ENCODE measurements at places on chromosomes 1 and 21.
A peak's percentile ranks its signal among the peaks of the same experiment; 100 is the strongest.

- DNase-seq = no peak
Measured at GRCh38 chr1:174497478-174497877, 49.7 kb downstream of the GPR52 start.

DNA sequence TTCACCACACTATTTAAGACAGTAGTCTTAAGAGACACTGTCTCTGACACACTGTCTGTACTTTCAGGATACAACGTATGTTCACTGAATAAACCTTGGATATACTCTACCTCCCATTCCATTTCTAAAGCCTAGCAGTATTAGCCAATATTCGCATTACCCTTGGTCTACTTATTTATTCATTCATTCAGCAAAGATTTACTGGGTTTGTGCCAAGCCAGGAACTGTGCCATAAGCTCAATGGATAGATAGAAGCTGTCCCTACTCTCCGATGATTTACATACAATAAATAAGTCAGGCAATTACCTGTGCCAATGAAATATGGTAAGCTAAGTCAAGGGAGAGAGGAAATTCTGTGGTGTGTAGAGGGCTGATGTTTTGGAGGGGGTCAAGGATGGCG lies 195.2 kb upstream of the RAB4A start:
- no peak for DNase-seq

GRCh38 chr1:19042675-19043578 lies 86.5 kb upstream of the IFFO2 start:
- DNase-seq = no peak

DNA sequence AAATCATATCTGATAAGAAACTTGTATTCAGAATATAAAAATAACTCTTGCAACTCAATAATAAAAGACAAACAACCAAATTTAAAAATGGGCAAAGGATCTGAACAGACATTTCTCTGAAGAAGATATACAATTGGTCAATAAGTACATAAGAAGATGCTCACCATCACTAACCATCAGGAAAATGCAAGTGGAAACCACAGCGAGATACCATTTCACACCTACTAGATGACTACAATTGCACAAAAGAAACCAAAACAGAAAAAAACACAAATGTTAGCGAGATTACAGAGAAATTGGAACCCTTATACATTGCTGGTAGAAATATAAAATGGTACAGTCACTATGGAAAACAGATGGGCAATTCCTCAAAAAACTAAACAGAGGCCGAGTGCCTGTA lies 11.5 kb upstream of the ZNF683 start:
- DNase-seq = no peak

- DNase-seq = peak; percentile 6
Measured at GRCh38 chr1:177219554-177220458, 49.0 kb downstream of the BRINP2 start.

- DNase-seq = peak; percentile 6
Measured at GRCh38 chr1:63772201-63772600, 1.6 kb upstream of the ROR1 start.

GRCh38 chr1:20367116-20367585 lies 76.5 kb downstream of the VWA5B1 start:
- no peak for DNase-seq

GRCh38 chr1:95850763-95851162 lies 616.8 kb downstream of the RWDD3 start:
- DNase-seq = no peak

DNA sequence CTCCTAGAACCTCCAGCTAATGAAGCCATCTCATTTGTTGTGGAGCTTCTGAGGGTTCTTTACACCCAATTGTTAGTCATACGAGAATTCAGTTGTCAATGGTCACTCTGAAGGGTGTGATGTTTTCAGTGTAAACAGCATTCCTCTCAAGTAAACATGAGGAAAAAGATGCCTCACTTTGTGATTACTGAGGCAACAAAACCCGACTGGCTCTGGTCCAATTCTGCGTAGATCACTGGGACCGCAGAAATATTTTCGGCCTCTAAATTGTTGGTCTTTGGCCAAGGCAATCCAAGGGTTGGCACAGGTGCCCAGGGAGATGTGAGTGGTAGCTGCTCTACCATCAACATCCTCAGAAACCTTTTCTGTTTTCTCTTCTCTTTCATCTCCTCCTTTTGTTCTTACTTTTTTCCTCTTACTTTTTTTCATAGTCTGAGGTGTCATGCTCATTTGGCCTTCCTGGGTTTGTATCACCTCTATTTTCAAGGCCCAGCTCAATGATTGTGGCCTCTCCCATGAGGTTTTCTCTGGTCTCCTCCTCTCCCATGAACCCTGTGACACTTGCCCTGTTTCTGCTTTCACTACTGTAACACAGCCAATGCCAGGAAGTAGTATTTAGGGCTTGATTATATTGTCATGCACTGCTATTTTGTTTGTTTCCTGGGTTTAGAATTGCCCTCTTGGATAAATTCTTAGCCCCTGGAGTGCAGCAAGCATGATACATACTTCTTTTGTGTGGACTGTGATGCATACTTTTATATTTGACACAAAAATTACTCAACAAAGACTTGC lies 221.9 kb downstream of the TNR start:
- no peak for DNase-seq

DNA sequence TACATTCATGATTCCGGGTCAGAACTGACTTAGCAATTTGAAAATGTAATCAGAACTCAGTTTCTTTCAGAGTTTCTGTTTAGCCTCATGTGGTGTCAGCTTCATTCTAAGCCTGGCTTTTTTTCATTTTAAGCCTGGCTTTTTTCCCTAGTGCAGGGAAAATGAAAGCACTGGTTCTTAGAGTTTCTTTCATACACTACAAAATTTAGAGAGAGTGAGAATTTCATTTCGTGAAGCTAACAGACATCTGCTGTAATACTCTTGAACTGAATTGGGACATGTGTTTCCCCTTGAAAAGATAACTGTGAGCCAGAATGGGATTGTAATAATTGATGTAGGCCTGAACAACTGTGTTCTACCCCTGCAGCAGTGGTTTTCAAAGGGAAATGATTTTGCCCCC lies 95.3 kb upstream of the KIAA0040 start:
- no peak for DNase-seq

DNA sequence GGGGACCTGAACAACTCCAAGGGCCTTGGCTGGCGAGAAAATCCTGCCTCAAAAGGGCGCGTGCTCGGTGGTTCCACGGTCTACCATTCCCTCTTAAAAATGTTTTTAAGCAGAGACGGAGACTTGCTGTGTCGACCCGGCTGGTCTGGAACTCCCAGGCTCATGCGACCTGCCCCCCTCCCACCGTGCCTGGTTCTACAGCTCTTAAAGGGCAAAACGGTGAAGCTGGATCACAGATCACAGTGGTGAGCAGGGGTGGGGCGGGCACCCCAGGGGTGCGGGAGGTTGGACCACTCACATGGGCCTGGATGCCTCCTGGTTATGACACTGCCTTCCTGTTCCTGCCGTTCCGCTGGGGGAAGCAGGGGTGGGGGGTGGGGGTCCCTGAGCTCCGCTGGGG lies 4.2 kb upstream of the C1orf159 start:
- no peak for DNase-seq

GRCh38 chr1:7528386-7529198 lies 242.5 kb upstream of the VAMP3 start:
- no peak for DNase-seq

- DNase-seq = no peak
Measured at GRCh38 chr1:118160806-118161205, 24.2 kb downstream of the SPAG17 start.

DNA sequence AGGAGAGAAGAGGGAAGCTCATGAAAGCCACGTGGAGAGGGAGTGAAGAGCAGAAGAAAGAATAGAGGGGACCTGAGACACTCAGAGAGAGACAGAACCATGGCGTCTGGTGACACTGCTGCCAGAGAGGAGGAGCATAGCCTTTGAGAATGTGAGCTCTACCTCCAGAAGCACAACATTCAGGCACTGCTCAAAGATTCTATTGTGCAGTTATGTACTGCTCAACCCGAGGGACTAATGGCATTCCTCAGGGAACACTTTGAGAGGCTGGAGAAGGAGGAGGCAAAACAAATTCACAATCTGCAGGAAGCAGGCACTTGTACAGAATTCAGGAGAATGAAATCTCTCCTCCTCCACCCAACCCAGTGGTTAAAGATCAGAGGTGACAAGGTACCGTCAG lies 45.1 kb downstream of the BTBD8 start:
- no peak for DNase-seq
